ENCODE measurements at places on chromosomes 13 and 19. TPM values are rescaled to one million over a fixed set of nuclear protein-coding genes. Genes with fewer than 3 reads are reported as not detected.

RGL3 gene
- 99.2 TPM for total RNA-seq

GPR12 gene
- not detected for total RNA-seq

ADPRHL1 gene
- 12.6 TPM for total RNA-seq

SRRM5 gene
- total RNA-seq, result not detected

GMIP gene
- 16.3 TPM for total RNA-seq

NLRP4 gene
- total RNA-seq, result 0.52 TPM

SIGLEC7 gene
- not detected for total RNA-seq

CCDC122 gene
- 5.8 TPM for total RNA-seq

PSG7 gene
- not detected for total RNA-seq

CASP14 gene
- total RNA-seq, result not detected

NLRP9 gene
- not detected for total RNA-seq

Measured in HCT116 (cell line).